ENCODE measurements at places on chromosomes 1 and 21.

- DNase-seq = no peak
Measured at GRCh38 chr1:61089741-61090140, 7.4 kb downstream of the NFIA start.

DNA sequence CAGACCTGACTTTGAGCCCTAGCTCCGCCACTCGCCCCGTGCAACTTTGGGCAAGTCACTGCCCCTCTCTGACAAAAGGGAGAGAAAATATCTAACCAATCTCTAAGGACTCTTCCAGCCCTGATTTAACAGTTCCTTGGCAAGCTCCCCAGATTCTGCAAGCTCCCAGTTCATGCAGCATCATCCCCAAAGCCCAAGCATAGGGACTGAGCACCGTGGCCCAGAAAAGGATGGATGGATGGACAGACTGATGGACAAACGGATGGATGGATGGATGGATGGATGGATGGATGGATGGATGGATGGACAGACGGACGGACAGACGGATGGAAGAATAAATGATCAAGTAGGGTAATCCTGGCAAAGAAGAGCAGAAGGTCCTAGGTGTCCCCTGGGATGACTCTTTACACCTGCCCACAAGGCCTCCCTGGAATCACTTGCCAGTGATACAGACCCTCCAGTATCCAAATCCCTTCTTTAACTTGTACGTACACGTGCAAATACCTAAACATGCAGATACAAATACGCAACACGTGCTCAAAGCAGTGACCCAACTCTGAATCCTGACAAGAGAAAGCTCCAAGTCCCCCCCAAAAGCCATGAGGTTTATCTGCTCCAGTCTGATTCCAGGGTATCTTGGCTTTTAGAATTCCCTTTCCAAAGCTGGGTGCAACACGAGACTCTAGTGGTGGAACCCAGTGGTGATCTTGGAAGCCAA is 16.0 kb downstream of the IFFO2 start:
- DNase-seq = no peak

- no peak for DNase-seq
Measured at GRCh38 chr1:12435639-12436344, 182.2 kb downstream of the DHRS3 start.

DNA sequence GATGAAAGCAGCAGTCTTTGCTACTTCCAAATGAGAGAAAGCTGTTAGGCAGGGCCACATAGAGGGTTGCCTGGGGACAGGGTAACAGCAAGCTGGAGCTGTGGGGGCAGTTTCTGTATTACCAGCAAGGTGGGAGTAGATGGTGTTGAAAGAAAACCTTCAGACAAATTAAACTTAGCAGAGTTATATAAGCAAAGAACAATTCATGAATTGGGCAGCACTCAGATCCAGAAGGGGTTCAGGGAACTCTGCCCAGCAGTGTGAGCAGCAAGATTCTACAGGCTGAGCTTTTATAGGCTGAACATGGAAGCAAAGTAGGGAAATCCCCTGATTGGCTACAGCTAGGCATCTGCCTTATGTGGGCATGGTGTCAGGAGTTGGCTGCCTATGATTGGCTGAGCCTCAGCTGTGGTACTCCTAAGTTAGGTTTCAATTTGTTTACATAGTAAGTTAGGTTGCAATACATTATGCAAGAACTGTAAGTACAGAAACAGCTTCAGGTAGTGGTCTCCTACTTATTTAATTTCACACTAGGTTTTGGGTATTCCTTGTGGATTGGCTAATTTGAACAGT is 64.1 kb upstream of the TMPRSS2 start:
- DNase-seq = no peak

GRCh38 chr21:42922918-42923317 is 2.5 kb downstream of the ERVH48-1 start:
- DNase-seq = no peak

DNA sequence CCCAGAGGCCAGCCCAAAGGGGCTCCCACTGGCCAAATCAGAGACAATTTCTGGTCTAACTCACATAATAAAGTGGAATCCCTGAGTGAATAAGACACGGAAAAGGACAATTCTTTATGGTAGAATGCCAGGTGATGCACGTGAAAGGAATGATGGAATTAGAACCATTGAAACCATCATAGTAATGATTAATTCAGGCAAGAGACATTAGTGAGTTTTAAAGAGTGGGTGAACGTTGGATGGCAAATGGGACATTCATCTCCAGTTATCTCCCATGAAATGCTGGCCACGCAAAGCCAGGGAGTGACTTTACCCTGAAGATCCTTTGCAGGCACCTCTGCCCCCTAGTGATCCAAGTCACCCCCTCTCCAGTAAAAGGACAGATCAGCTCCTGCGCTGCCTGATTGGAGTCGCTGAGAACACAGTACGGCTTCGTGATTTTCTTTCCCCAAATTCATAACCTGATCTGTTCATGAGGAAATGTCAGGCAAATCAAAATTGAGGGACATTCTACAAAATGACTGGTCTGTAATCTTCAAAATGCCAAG is 87.5 kb downstream of the AJAP1 start:
- no peak for DNase-seq

DNA sequence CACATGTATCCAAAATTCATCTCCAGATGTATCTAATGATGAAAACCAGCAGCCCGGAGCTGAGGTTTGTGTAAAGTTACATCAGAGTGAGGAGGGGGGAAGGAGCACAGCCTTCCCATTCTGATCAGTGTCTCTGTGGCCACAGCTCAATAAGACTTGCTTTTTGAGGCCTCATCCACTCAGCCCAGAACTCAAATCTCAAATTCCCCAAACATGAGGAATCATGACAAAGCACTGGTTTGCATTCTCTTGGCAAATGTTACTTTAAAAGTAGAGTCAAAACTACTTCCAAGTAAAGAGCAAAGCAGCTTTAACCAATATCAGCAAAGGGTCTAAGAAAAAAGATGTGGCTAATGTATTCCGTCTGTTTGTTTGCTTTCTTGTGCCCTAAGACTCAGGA is 30.9 kb downstream of the CCN1 start:
- DNase-seq = no peak

DNA sequence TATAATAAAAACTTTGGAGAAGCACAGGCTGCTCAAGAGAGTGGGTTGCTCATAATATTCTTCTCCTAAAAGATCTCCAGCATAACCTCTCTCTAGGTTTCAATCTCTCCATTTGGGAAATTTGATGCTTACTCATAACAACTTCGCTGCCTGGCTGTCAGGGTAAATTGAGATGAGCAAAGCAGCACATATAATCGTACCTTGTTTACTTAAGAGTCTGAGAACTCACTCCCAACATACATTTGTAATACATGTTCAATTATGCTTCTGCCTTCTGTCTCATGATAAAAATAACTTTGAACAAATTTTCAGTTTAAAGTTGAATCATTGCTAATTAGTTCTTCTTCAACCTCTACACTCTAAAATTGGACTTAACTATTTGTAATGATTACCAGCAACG is 68.9 kb downstream of the DUSP10 start:
- no peak for DNase-seq

DNA sequence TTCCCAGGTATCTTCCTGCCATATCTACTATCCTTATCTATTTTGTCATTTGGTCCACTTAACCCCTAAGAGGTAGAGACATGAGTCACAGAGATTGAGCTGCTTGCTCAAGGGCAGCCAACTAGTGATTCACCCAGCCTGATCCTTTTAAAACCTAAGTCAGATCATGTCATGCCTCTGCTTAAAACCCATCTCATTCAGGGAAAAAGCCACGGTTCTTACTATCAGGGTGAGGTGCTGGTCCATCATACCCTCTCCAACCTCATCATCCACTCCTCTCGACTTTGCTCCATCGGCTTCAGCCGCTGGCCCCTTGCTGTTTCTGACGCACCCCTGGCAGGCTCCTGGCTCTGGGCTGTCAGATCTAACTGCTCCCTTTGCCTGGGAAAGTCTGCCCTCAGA is 14.4 kb upstream of the PPP1R15B start:
- DNase-seq = peak; percentile 71

DNA sequence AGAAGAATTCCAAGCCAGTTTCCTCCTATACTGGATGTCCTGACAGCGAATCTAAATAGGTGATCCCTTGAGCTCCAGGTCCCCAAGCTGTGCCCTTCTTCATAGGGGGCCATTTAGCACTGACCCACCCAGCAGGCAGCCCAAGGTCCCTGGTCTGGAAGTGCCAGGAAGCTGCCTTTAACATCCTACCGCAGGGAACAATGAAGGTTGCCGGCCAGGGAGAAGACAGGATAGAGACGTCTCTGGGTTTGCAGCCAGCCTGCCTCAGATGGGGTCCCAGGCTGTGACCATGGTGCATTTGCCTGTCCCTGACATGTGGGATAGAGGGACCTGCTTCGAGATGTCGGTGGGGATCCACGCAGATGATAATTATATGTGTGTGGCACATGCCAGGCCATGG is 2.7 kb upstream of the RIPK4 start:
- DNase-seq = no peak

- peak; percentile 53 for DNase-seq
Measured at GRCh38 chr1:86704972-86705664, 742 bp downstream of the SH3GLB1 start.

- peak; percentile 61 for DNase-seq
Measured at GRCh38 chr1:218376722-218377121, 31.6 kb downstream of the TGFB2 start.

DNA sequence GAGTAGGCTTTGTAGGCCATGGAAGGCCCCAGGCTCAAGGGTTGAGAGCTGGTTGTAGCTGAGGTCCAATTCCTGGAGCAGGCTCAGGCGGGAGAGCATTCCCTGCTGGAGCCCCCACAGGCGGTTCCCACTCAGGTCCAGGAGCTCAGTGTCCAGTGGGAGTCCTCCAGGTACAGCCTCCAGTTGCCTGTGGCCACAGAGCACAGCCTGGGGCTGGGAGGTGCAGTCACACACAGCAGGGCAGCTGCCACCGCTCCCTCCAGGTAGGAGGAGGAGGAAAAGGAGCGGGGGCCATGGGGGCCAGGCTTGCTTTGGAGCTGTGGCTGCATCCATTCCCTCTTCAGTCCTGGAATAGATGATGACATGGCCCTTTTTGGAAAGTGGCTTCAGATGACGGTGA is 2.8 kb downstream of the LINGO4 start:
- DNase-seq = no peak

DNA sequence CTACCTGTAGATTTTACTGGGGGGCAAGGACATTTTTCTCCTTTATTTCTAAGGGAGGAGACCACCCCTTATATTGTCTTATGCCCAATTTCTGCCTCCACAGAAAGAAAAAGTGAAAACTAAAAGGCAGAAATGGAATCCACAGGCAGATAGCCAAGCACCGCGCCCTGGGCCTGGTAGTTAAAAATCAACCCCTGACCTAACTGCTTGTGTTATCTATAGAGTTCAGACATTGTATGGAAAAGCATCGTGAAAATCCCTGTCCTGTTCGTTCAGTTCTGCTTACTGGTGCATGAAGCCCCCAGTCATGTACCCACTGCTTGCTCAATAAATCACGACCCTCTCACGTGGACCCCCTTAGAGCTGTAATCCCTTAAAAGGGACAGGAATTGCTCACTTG is 33.7 kb upstream of the IL6R start:
- DNase-seq = no peak

DNA sequence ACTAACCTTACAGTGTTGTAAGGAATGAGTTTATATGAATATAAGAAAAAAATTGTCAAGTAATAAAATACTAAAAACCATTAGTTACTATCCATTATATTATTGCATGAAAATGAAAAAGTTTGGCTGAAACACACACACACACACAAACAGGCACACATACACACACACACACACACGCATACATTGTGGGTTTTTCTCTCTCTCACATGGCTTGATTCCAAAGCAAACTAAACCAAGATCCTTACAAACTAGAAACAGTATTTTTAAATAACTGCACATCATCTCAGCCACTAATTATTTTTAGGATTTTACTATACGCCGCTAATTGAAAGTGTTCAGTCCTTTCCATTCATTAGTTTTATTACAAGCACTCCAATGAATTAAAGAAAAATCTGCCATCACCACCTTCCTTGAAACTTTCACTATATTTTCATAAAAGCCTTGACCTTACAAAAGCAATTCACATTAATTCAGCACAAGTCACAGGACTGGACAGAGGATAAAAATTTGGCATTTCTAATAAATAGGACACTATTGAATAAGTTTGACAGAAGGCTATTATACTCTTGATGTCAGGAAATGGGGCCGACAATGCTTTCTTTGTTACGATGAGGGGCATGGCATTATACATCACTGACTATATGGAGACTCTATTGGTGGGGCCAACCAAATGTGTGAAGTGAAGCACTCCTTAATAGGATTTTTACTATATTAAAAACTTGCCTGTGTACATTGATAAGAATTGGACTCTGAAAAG is 187.0 kb upstream of the ESRRG start:
- DNase-seq = no peak

DNA sequence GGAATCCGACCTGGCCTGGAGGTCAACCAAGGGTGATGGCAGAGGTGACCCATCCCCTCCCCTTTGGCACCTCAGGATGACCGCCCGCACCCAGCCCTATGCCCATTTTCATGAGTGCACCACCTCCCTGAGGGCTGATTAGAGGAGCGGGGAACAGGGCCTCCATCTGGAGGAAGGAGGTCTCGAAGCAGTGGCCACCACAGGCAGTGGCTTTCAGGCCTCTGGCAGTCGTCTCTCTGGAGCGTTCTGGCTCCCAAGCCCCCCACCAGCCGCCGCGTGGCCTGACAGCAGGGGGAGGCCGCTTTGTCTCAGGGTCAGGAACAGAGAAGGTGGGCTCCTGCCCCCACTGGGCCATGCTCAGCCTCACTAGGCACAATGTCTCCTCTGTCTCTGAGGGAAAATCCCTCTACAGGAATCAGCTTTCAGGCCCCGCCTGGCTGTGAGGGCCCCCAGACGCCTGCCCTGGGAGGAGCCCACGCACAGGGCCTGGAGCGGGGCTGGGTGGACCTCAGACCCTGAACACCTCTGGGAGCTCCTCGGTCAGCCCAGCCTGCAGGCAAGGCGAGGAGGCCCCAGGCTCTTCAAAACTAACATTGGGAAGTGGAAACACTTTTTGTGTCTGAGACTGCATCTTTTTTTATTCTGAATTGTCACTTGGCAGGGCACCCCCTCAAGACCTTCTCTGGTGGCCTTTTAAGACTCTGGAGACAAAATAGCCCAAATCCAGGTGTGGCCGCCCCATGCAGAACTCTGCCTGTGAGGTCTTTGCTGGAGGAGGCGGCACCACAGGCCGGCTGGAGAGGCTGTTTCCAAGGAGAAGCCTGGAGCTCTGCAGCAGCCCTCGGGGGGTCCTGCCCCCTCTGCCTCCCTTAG is 127.7 kb upstream of the ARHGEF16 start:
- DNase-seq = no peak

Measured in A549 (cell line).